ENCODE measurements at places on chromosomes 7 and 10.
A peak's percentile ranks its signal among the peaks of the same experiment; 100 is the strongest.

GRCh38 chr7:38317515-38317914, 44.1 kb upstream of the TARP start:
- no peak for DNase-seq

- DNase-seq, result no peak
These were observed 18.2 kb downstream of the BHLHA15 start for GRCh38 chr7:98229441-98229840.

- peak; percentile 48 for DNase-seq
These were observed 1.7 kb upstream of the MYO1G start for GRCh38 chr7:44980393-44981034.

DNA sequence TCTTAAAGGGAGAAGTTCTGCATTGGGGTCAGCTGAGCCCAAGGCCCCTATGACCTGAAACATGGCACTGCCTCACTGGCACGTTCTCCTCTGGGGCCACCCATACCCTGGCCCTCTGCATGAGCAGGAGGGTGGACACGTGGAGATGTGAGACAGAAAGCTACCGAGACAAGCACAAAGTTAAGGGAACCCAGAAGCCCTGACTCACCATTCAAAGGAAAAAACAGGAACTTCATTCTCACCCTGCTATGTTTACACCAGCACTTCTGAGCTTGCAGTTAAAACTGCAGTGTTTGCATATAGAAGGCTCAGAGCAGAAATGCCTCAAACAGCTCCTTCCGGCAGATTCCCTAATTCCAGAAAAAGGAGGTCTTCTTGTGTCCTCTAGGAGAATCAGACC, 41.7 kb downstream of the DENND11 start:
- DNase-seq, result no peak

- DNase-seq, result no peak
These were observed 84.5 kb downstream of the PIP4K2A start for GRCh38 chr10:22629852-22630233.

GRCh38 chr10:69172241-69172982, 7.6 kb upstream of the SUPV3L1 start:
- no peak for DNase-seq

DNA sequence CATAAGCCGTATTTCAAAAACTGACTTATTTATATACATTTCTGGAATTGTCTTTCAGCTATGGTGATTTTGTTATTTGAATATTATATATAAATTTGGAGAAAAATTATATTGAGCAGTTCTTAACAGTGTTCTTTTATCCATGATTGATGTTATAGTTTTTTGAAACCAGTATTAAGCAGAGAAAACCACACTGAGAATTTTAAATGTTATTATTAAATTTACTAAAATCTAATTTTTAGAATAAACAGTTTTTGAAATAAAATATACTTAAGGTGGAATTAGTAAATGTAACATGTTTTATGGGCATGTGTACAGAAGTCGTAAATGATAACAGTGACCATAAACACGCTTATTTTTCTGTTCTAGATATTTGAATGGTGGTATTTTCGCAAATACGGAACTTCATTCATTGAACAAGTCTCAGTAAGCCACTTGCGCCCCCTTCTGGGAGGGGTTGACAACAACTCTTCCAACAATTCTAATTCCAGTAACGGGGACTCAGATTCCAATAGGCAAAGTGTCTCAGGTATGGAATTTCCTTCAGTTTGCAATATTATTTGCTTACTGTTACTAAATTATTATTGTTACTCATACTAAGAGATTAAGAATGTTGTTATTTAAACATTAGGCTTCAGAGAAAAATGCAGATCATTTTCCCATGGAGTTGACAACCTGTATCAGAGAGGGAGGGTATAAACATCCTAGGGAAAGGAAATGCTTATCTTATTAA, 166.1 kb downstream of the ST7 start:
- DNase-seq, result peak; percentile 85

DNA sequence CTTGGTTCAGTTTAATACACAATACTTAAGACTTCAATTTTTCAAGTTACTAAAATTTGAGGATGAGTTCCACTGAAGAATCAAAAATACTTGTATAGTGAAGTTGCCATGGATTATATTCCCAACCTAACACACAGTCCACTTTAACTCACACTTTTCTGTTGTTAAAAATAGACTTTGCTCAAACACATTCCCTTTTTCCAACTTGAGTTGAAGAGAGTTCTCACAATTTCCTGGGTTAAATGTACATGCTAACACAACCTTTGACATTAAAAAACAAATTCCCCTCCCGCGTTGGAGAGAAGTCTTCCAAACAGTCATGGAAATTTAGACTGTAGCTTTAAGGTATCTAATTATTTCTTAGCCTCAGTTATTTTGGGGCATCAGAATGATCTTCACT, 27.1 kb downstream of the SKIDA1 start:
- no peak for DNase-seq
